Non-pigmented ciliary epithelial cell (primary cell): ENCODE measurements at places on chromosomes 6 and 20.
A peak's percentile ranks its signal among the peaks of the same experiment; 100 is the strongest.

DNA sequence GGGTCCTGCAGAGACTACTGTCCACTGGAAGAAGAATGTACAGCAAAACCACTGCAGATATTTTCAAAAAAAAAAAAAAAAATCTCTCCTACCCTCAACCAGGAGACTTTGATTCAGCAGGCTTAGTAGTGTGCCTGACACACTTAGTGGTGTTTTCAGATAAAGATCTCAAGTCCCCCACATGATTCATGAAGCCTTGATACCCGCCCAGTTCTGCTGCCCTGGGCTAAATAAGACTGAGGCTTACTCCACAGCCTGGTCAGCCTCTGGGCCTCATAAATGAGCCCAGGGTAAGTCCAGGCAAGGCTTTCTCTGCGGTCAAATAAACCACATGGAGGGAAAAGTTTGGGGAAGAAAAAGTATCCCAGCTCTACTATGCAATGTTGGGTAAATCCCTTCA is 222.1 kb upstream of the ARID1B start:
- no peak for DNase-seq

- DNase-seq = no peak
Measured at GRCh38 chr20:21229163-21229562, 74.0 kb upstream of the XRN2 start.

DNA sequence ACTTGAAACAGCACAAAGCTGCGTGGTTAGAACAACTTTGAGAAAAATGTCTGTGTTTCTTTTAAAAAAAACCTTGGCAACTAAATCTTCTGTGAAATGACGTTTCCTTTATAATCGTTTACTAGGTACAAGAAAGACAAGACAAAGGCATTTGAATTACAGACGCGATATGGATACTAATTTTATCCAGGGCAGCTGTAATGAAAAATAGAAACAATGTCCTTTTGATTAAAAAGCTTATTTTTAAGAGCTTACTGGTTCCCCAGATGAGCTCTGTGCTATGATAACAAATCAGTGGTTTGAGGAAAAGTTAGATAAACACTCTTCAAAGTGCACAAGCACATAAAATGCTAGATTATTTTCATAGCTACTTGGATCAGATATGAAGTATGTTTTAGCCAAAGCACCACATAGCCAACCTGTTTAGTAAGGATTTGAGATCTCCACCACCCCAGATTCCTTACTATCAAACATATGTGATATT is 1.6 kb upstream of the SYNCRIP start:
- no peak for DNase-seq

GRCh38 chr6:53546281-53546680 is 1.4 kb upstream of the GCLC start:
- no peak for DNase-seq

GRCh38 chr20:33951171-33951570 is 42.5 kb upstream of the RALY start:
- no peak for DNase-seq

GRCh38 chr6:166297606-166298005 is 10.6 kb downstream of the PRR18 start:
- no peak for DNase-seq

GRCh38 chr6:18154507-18155149 is at the start of gene TPMT:
TSS of gene TPMT (minus strand) at chr6:18155077. CDS start at chr6:18149127, 5,950 bp downstream.
- DNase-seq = no peak

- DNase-seq = peak; percentile 74
Measured at GRCh38 chr6:135535989-135536414, 38.5 kb upstream of the AHI1 start.

GRCh38 chr20:17796091-17796563 is 96.4 kb downstream of the BANF2 start:
- DNase-seq = no peak

- DNase-seq = no peak
Measured at GRCh38 chr6:3715285-3715684, 36.2 kb downstream of the PXDC1 start.

GRCh38 chr6:104212977-104213668 is 646.6 kb downstream of the HACE1 start:
- DNase-seq = no peak

DNA sequence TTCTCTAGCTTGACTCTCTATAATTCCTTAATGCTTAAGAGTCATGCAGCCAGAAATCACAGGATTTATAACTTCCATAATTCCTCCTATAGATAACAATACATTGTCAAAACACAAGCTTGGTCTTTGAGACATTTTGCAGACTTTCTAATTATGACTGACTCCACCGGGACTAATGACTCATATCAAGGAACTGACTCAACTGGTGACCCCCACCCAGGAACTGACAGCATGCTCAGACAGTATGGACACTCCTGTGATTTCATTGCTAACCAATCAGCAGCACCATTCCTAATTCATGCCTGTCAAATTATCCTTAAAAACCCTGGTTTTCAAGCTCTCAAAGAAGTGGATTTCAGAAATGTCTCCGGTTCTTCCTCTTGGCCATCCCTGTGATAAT is 670.5 kb upstream of the IMPG1 start:
- DNase-seq = no peak

GRCh38 chr6:22091424-22091948 is 205.3 kb downstream of the PRL start:
- DNase-seq = no peak

DNA sequence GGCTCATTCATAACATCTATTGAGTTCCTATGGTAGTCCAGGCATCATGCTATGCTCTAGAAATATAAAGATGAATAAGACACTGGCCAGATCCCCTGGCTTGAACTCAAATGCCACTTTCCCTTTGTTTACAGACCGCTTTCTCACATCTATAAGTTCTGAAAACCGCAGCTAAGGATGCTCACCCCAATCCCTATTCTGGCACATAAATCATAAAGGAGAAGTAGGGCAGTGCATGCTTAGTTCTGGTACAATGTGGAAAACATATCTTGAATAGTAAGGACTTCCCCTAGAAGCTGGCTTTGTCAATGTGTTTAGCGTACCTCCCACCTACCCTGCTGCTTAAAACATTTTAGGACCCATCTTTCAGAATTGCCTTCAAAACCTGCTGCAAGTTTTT is 26.4 kb downstream of the MRS2 start:
- no peak for DNase-seq

DNA sequence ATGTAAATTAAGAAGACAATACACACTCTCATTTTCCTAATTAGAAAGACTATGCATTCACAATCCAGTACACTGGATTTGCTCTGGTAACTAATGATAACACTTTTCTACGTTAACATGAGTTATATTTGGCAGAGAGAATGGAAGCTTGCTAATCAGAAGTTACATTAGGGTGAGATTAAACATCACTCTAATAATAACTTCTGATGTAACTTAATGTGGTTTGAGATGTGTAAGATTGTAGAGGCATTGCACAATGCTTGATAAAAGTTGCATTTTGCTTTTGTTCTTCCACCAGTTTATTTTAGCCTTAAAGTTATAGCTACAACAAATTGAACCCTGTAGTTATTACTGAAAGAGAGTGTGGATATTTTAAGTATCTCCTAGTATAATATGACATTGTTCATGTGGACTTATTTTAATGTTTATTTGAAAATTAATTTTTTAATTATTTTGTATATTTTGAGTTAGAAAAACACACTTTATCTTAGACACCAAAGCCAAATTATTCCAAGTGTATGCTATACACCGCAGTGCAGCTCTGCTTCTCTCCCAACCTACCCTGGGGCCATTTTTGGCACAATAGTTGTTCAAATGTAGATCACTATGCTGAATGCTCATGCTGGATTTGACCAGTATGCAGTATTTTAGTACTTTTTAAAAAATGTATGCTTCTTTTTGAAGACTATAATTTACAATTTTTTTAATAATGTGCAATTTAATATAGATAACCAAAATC is 143.2 kb downstream of the SLC16A10 start:
- DNase-seq = peak; percentile 62

- no peak for DNase-seq
Measured at GRCh38 chr6:79710127-79710526, 79.0 kb downstream of the SH3BGRL2 start.

DNA sequence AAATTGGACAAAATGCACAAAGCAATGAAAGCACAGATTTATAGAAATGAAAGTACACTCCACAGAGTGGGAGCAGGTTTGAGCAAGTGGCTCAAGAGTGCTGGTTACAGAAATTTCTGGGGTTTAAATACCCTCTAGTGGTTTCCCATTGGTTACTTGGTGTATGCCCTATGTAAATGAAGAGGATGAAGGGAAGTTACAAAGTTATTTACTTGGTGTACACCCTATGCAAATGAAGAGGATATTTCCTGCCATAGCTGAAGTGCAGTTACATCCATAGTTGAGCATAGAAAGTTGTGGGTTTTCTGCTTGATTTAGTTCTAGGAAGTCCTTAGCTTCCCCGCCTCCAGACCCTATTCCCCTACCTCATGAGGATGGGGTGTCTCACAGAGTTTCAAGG is 22.7 kb downstream of the BCAS1 start:
- DNase-seq = no peak

GRCh38 chr6:35371494-35372262 is 29.3 kb downstream of the PPARD start:
- DNase-seq = no peak

GRCh38 chr6:71766146-71766760 is 120.1 kb upstream of the RIMS1 start:
- no peak for DNase-seq

DNA sequence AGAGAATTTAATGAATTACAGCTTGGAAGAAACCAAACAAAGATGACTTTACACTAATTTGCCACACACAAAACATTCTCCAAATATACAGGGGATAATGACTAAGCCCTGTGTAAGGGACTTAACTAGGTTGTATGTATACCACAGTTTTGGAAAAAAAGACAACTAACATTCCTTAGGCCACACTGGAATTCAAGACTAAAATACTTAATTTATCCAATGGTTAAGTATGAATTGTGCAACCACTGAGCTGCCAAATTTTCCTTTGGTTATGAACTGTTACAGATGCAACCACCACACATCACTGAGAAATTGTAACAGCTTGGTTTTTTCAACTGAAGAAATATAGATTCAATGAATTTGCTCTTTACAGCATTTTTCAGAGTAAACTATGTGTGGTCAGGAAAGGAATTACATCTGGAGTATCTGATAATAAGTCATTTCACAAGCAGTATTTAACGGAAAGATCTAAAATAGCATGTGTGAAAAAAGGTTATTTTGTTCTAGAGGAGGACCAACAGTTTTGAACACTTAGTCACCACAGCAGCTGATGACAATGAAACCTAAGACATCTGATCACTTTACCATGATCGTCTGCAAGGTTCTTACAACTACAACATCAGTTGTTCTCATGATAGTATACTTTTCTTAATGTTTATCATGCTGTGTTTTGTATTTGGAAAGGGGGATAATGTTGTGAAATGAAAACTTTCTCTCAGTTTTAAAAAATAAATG is 318.8 kb downstream of the BCKDHB start:
- peak; percentile 96 for DNase-seq

DNA sequence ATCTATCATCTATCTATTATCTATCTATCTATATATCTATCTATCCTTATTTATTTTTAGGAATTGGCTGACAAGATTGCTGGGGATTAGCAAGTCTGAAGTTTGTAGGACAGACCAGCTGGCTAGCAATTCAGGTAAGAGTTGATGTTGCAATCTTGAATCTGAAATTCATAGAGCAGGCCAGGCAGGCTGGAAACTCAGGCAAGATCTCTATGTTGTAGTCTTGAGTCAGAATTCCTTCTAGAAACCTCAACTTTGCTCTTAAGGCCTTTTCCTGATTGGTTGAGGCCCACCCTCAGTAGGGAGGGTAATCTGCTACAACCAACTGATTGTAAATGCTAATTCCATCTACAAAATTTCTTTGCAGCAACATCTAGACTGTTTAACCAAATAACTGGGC is 19.2 kb downstream of the MAPK13 start:
- no peak for DNase-seq

DNA sequence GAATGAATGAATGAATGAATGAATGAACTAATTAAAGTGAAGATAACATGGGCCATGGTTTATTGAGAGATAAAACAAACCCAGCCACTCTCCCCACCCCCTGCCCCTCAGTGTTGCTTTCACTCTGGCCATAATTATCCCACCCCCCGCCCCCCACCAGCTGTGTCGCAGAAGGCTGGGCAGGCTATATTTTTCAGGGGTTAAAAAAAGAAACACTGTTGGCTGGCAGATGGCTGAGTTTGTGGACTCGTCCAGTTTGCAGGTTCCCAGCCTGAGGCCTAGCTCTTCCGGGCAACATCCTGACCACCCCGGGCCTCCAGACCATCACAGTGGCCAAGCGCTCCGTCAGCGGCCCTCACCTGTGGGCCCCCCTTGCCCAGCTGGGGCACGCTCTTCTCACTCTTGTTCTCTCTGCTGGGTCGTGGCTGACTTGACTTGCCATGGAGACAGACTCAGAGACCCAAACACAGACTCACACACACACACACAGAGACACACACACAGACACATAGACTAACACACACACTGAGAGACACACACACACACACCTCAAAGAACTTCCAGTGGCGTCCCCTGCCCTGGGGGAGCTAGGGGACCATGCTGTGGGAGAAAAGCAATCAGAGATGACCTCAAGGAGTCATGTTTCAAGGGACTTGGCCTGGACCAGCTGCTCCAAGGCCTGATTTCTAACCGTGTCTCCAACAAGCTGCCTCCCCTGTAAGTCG is 2.2 kb upstream of the GRM4 start:
- no peak for DNase-seq

DNA sequence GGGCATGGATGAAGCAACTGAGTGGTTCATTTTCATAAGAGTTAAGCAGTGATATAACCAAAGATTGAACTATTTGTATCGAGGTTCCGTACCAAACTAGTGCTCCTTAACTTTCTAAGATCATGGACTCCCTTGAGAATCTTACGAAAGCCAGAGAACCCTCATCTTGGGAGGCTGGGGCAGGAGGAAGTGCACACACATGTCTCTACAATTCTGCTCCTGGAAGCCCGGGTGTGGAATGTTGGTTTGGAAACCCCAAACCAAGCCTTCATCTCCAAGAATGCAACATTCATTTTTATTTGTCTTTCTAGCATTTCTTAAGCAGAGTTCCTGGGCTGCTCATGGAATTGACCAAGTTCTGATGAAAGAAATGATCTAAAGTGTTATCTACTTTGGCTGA is 250.5 kb upstream of the PRND start:
- no peak for DNase-seq

GRCh38 chr6:89777455-89777854 is 42.1 kb downstream of the MDN1 start:
- no peak for DNase-seq

GRCh38 chr6:16405375-16405774 is 167.0 kb downstream of the GMPR start:
- DNase-seq = no peak

GRCh38 chr6:122709922-122710512 is 69.5 kb upstream of the FABP7 start:
- no peak for DNase-seq

- DNase-seq = no peak
Measured at GRCh38 chr6:151059612-151060095, 180.1 kb upstream of the AKAP12 start.

- peak; percentile 47 for DNase-seq
Measured at GRCh38 chr6:19723545-19723944, 113.6 kb upstream of the ID4 start.
